Tibial nerve (tissue), 4 donors: ENCODE measurements at places on chromosomes 1 and 21.

DNA sequence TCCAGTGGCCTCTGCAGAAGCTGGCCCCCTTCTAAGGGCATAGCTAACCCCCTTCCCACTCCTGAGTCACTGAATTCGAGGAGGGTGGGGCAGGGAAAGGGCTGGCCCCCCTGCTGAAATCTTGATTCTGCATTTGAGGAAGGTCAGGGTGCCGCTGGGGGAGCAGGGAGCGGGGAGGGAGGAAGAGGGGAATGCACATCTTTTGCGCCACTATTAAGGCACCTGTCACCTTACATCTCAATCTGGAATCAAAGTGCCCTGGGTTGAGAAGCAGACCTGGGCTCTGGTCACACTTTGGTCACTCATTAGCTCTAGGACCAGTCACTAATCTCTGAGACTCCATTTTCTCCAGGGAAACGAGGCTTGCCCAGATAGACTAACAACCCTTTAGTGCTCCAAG, 62.0 kb downstream of the TOR1AIP2 start:
- no peak for DNase-seq

DNA sequence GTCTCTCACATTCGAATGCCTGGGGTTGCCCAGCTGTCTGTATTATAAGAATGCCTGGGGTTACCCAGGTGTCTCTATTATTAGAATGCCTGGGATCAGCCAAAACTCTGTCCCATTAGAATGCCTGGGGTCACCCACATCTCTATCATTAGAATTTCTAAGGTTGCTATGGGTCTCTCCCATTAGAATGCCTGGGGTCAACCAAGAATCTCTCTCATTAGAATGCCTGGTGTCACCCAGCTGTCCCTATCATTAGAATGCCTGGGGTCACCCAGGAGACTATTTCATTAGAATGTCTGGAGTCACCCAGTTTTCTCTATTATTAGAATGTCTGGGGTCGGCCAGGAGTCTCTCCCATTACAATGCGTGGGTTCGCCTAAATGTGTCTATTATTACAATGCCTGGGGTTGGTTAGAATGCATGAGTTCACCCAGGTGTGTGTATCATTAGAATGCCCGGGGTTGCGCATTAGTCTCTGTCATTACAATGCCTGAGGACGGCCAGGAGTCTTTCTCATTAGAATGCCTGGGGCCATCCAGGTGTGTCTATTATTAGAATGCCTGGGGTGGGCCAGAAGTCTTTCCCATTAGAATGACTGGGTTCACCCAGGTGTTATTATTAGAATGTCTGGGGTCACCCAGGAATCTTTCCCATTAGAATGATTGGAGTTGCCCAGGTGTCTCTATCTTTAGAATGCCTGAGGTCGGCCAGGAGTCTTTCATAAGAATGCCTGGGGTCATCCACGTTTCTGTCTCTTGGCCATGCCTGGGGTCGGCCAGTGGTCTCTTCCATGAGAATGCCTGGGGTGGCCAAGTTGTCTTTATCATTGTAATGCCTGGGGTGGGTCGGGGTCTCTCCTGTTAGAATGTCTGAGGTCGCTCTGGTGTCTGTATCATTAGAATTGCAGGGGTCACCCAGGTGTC, 59.6 kb downstream of the RNF187 start:
- DNase-seq = no peak

- DNase-seq = no peak
These were observed 362.5 kb upstream of the ADAMTS5 start for GRCh38 chr21:27329255-27329851.

DNA sequence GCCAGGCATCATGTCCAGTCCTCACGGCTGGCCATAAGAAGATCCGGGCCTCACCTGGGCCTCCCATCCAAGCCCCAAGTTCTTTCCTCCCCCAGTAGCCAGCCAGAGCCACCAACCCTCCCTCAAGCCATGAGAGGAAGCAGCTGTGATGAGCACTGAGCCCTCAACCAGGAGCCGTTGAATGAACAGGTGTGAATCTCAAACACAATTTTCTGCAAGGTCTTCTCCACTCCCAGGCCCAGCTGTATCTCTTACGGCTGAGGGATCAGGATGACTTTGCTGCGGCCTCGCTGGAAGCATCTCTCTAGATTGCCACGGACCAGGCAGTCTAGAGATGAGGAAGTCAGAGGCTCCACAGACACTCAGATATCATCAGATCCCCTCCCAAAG, 9.8 kb upstream of the CLDN14 start:
- no peak for DNase-seq

- no peak for DNase-seq
These were observed 707 bp downstream of the PRCC start for GRCh38 chr1:156767879-156768604.

DNA sequence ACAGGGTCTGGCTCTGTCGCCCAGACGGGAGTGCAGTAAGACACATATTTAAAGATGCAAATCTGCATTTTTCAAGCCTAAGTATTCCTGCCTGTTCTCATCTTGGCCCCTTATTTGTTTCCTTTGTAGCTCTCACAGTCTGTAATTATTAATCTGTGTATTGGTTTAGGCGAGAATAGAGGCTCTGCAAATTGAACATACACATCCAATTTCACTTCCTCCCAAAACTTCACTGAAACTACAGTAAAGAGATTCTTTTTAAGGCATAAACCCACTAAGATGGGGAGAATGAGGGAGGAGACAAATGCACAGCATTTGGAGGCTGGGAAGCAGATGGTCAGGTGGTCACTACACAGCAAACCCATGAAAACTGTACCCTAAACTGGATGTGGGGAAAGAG, 21.0 kb downstream of the HMGN2 start:
- DNase-seq = no peak

GRCh38 chr21:25735646-25736597, 1.1 kb downstream of the GABPA start:
- DNase-seq = peak; percentile 77

- no peak for DNase-seq
These were observed 21.4 kb downstream of the SPSB1 start for GRCh38 chr1:9314111-9314510.

GRCh38 chr1:25197982-25198662, 34.2 kb downstream of the SYF2 start:
- DNase-seq = no peak

- no peak for DNase-seq
These were observed at the start of gene HTR1D for GRCh38 chr1:23217421-23218115. HTR1D (minus strand) TSS chr1:23217502; CDS start chr1:23194219, 23,283 bp downstream.
